ENCODE measurements at places on chromosomes 6 and 20.

GRCh38 chr6:163352966-163353365 is 61.6 kb upstream of the QKI start:
- no peak for DNase-seq

DNA sequence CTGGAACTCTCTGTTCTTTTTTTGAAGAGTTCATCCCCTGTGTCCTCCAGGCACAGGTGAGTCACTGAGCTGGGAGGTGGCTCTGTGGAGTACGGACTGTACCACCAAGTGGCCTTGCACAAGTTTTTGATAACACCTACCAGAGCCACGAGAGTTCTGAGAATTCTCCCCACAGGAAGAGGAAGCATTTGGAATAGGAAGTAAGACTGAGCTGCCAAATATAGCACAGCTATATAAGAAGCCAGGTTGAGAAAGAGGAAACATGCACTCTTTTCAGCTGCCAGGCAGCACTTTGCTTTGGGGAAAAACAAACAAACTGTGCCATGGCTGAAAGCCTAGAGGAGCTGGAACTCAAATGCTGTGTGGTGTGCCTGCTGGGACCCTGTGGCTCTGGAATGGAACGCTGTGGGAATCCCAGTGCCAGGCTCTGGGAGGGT is 70.8 kb upstream of the RIPOR2 start:
- no peak for DNase-seq

DNA sequence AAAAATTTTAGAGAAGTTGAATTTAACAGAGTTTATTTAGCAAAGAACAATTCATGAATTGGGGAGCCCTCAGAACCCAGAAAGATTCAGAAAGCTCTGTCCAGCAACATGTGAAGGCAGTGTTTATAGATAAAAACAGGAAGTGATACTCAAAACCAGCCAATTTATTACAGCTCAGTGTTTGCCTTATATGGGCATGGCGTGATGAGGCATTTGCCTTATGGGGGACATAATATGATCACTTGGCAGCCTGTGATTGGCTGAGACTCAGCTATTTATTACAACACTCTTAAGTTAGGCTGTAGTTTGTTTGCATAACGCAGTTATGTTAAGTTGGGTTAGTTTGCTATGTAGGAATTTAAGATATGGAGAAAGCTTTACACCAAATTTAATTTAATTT is 11.5 kb downstream of the HLA-DPA1 start:
- DNase-seq, result no peak

- DNase-seq, result no peak
Measured at GRCh38 chr20:15823718-15824117, 749.5 kb downstream of the KIF16B start.

GRCh38 chr6:11025921-11026635 is 18.0 kb downstream of the ELOVL2 start:
- DNase-seq, result no peak

GRCh38 chr6:109053336-109053735 is 41.3 kb downstream of the SESN1 start:
- no peak for DNase-seq
